ENCODE measurements at places on chromosomes 5 and 9.

GRCh38 chr5:141840280-141840812 is 37.9 kb downstream of the PCDH1 start:
- DNase-seq = no peak

DNA sequence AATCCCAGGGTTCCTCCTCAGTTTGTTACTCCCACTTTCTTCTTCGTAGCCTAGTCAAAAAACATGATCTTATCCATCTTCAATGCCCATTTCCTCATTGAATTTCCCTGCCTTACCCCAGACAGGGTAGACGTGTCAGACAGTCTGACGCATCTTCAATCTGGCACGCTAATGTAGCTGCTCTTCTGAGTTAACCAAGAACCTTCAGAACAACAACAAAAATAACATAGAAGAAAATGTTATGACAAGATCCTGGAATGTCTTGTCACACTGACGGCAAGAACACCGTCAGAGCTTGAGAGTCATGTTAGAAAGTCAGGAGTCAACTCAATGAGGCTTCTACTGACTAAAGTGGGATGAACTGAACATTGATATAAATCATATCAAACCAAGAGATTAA is 122.7 kb upstream of the SPDL1 start:
- no peak for DNase-seq

- DNase-seq = no peak
These were observed 11.7 kb upstream of the SLC12A7 start for GRCh38 chr5:1123418-1124147.

GRCh38 chr5:16931334-16932110 is 4.6 kb downstream of the MYO10 start:
- DNase-seq = no peak

- no peak for DNase-seq
These were observed 34.7 kb upstream of the DMXL1 start for GRCh38 chr5:119036101-119036762.

Data from stimulated activated CD4-positive, alpha-beta T cell treated with anti-CD3 and anti-CD28 coated beads, Interleukin-15, amount 100 ng/mL, for 48 hours (primary cell).